ENCODE measurements at places on chromosomes 1 and 21.
A peak's percentile ranks its signal among the peaks of the same experiment; 100 is the strongest.

- DNase-seq, result no peak
Measured at GRCh38 chr1:203034422-203035110, 8.3 kb downstream of the PPFIA4 start.

- DNase-seq, result no peak
Measured at GRCh38 chr1:235834620-235835019, 32.1 kb downstream of the LYST start.

GRCh38 chr1:223341121-223341520, 22.9 kb downstream of the SUSD4 start:
- DNase-seq, result no peak

DNA sequence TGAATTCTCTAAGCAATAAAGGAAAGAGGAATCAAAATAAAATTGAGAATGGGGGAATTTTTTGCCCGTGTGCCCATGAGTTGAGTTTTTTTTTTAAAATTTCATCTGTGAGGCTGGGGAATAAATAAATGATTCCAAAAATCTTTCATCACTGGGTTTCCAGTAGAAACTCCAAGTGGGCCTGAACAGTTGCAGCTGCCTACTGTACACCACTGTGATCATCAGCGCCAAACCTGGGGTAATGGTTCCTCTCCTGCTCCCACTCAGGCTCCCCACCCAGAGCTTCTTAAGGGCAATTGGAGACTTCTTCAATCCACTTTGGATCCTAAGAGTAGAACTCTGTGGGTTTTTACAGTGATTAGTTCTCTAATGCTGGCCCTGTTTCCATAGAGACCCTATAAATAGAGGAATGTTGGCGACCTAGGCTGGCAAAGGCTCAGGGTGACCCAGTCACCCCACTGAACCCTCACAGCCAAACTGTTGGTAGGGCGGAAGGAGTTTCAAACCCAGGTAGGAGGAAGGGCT, 9.3 kb downstream of the TMCC2 start:
- DNase-seq, result no peak

DNA sequence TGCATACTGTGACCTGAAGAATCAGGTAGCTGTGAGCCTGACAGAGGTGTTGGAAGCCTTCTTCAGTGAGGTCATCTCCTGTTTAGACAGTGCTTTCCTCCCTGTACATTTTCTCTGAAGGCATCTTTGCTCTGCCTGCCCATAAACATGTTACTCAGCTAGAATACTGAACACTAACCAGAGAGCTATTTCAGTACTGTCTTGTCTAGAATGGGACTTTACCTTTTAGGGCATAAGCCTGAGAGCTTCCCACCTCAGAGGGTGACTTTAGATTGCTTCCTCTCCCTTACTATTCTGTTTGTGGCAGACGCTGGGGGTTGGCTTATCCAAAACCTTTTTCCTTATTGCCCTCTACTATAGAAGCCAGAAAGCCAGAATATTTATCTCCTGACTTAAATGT, 23.3 kb upstream of the ZNF326 start:
- no peak for DNase-seq

- no peak for DNase-seq
Measured at GRCh38 chr21:27631471-27631870, 664.6 kb upstream of the ADAMTS5 start.

- DNase-seq, result no peak
Measured at GRCh38 chr1:117826540-117827078, 102.8 kb downstream of the GDAP2 start.

- DNase-seq, result no peak
Measured at GRCh38 chr21:46421191-46421750, 37.4 kb upstream of the DIP2A start.

DNA sequence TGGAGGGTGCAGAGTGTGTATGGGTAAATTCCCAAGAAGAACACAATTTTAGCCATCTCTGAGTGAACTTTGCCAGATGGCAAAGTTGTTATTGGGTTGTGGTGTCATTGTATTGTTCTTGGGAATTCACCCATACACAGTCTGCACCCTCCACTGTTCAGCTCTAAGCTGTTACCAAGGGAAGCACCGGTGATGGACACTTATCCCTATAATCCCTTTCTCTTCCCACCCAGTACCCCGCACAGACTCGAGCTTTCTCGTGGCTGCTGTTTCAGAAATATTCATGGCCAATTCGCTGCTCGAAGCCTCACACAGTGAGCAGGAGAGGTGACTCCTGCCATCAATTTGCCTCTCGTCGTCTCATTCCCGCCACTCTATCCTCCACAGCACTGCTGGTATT, 95.7 kb upstream of the PALMD start:
- DNase-seq, result no peak

DNA sequence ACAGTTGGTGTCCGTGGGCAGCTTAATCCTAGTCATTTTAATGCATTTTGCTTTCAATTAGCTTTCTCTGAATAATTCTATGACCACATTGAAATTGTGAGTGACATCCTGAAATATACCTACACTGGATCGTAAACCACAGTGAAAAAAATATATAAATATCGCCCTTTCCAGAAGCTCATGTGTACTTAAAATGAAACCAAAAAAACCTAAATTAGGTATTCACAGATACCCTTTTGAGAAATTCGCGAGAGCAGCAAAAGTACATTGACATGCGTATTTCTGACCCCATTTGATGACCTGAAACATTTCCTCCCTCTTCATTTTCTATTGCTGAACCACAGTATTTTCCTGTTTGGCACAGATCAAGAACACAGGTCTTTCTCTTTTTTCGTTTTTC, 253.8 kb downstream of the LTN1 start:
- no peak for DNase-seq

GRCh38 chr1:29974316-29974724, 738.0 kb downstream of the PTPRU start:
- DNase-seq, result no peak

GRCh38 chr21:42622284-42622683, 31.1 kb upstream of the PDE9A start:
- DNase-seq, result no peak

DNA sequence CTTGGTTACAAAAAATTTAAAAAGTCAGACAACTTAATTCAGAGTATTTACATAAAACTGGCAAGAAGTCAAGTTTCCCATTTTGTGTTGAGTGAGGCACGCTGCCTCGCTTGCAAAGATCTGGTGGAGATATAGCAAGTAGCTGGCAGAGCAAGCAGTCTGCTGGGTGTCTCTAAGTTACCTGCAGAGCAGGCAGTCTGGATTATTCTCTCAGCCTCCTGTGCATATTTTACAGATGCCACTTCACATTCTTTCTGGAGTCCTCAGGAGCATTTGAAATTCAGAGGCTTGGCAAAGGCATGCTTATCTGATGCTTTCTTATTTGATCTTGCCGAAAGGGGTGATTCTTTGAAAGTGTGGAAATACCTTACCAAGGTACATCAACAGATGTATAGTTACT, 640.4 kb upstream of the ADGRL4 start:
- no peak for DNase-seq

GRCh38 chr1:182795563-182796228, 6.1 kb downstream of the NPL start:
- no peak for DNase-seq

- DNase-seq, result no peak
Measured at GRCh38 chr1:204053893-204054292, 19.0 kb upstream of the SOX13 start.

DNA sequence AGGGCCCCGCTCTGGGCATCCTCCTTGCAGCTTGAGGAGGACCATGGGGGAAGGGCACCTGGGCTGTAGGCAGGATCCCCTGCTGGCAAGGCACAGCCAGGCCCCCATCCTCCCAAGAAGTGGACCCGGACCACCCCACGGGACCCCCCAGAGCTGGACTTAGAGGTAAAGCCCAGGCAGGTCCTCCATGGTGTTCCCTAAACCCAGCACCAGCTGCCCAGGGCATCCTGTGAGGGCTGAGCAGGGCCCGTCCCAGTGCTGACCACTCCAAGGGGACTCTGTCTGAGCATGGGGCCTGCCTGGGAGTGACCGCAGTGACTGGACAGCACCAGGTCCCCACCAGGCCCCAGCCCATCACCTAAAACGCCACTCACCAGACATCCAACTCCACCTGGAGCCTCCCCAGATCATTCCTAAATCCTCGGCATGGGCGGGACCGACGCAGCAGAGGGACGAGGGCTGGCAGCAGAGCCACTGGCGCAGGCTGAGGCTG, 21.3 kb downstream of the COL6A2 start:
- DNase-seq, result peak; percentile 17

DNA sequence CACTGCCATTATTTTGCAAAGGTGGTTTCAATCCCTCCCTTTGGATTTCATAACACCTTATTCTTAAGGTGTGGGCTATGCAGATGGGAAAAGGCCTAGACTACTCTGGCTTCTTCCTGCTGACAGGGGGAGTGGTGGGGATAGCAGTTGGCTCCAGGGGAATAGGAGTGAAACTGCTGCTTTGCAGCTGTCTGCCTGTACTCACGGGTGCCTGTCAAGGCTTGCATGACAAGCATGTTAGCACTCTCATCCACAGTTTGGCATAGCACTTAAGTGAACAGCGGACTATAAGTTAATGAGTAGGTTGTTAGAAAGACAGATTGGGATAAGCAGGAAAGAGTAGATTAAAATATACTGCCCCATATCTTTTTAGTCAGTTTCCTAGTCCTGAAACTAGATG, 287.5 kb upstream of the DAB1 start:
- DNase-seq, result no peak

DNA sequence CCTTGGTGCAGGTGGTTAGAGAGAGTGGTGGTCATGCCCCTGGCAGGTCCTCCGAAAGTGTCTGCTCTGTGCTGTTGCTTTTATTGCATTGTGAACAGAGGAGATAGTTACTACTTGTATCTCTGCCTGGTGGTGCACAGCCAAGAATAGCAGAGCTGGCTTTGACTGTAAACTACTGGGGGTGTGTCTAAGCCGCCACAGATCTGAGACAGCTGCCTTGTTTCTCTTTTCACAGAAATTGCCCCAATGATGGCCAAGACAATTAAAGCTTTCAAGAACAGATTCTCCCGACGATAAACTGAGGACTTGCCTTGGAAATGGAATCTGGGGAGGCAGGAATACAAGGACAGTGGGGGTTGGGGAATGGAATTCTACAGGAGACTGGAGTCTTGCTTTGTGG, 16.0 kb downstream of the ELOA start:
- no peak for DNase-seq

GRCh38 chr1:42737257-42737656, 2.8 kb downstream of the CLDN19 start:
- DNase-seq, result no peak

GRCh38 chr21:35172231-35172630, 123.1 kb upstream of the RUNX1 start:
- no peak for DNase-seq

DNA sequence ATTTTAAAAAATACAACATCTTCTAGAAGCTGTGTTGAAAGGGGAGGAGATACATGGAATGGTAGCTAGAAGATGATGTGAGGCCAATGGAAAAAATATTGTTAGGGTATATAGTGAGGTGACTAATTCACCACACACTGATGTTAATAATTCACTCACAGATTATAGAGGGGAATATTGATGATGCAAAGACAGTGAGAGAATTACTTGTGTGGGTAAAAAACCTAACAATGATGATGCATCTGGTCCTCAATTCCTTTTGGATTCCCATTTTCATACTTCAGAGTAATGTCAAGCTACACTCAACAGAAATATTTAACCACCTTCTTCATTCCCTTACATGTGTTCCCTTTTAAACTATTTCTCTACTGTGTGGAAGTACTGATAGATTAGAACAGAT, 169.5 kb upstream of the DPYD start:
- DNase-seq, result no peak

DNA sequence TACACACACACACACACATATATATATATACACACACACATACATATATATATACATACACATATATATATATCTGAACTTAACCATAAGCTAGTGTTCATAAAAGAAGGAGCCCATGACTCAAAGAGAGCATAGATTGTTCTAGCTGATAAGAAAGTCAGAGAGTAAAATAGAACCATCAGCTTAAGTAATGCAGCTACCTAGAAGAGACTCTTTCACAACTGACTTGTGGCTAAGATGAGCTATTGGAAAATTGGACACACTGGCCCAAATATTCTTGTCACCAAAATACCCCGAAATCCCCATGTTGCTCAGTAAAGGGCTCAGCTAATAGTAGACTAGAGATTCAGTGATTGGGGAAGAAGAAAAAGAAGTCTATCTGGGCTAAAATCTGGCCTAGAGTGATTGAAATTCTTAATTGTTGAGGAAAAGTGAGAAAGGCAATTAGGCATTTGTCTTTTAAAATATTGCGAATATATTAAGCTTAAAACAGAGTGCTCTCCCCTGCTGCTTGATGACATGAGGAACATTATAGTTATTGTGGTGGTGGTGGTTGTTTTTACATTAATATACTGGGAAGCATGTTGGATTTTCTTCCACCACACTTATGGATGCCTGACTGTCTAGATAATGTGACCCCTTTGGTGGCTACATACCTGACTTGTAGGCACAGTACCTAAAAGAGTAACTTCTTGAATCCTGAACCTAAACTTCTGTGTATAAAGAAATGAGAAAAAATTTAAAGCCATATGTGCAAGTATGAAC, 6.3 kb downstream of the SLAMF1 start:
- no peak for DNase-seq

DNA sequence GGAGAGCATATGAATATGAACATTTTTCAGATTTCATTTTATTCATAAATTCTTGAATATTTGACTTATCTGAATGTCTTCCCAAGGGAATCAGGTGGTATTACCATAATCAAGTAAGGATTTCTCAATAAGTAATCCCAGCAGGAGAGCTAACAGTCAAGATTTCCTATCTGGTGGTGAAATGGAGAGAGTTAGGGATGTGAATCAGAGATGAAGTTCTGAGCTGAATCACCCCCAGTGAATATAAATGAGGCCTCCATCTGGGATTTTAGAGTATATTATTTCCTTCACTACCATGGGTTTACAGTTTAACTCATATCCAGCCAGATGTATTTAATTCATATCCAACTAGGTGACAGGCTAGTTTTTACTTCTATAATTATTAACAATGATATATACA, 61.5 kb upstream of the RGS2 start:
- no peak for DNase-seq

GRCh38 chr21:45225741-45226327, 61.9 kb downstream of the POFUT2 start:
- DNase-seq, result no peak

GRCh38 chr21:33761441-33762036, 119.2 kb downstream of the ITSN1 start:
- no peak for DNase-seq

DNA sequence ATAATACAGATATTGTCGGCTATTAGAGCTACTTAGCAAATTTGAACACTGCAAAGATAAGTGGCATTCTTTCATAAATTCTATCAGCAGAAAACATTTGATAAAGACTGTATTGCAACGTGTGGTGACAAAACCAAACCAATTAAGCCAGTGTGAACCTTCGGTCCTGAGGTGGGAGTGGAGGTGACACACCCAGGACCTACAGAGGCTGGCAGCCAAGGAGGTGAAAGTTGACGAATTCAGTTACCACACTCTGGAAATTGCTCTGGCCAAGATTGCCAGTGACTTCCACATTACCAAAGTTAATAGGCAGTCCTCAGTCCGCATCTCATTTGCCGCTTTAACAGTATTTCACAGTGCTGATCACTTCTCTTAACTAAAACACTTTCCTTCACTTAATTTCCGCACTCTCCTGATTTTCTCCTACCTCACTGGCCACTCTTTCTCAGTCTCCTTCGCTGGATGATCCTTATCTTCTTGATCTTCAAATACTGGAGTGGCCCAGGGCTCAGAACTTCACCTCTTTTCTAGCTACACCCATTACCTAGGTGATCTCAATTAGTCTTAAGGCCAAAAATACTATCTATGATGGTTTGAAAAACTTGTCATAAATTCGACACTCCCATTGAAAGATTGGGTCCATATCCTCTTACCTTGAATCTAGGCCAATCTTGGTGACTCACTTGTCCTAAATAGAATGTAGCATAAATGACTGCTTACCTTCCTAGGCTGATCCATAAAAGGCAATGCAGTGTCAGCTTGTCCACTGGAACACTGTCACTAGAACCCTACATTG, 5.1 kb upstream of the CDC42BPA start:
- no peak for DNase-seq
